Ecto neural progenitor cell (in vitro differentiated cells): ENCODE measurements at places on chromosomes 2 and 18.

- DNase-seq, result peak; percentile 69
Observed at GRCh38 chr2:134718817-134719814, at the start of gene TMEM163. TSS of gene TMEM163 (minus strand) at chr2:134719000.

- no peak for DNase-seq
Observed at GRCh38 chr2:237525559-237526157, 38.6 kb downstream of the MLPH start.

DNA sequence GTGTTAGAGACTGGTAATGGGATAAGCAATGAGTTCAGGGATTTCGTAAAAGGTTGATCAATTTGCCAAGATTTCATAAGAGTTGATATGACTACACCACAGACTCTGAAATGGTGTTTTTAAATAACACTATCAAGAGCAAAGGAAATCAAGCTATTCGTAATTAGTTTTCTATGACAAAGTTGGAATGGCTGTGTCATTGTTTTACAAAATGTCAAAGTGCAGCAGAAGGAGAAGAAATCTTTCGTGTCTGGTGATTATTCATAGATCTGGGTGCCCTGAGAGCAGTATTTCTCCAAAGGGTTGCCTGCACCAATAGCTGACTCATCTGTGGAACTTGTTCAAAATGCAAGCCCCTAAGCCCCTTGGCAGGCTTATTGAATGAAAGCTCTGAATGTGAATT lies 70.1 kb downstream of the NABP1 start:
- no peak for DNase-seq

DNA sequence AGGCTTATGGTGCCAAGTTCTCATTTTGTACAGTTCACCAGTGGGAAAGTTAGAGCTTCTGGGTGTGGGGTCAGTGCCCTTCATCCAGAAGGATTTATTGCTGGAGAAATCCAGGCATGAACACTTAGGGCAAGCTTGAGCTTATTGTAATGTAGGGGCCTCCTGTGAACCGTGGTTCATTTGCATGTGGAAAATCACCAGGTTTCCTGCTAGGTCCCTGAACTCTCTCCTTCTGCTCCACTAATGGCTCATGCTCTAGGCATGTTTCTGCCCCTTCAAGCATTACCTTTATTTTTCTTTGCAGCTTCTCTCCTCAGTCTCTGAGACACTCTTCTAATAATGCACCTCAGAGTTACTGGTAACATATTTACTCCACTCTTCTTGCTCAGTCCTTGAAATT lies 79.3 kb upstream of the FAM98A start:
- no peak for DNase-seq

- no peak for DNase-seq
Observed at GRCh38 chr2:232573042-232573441, 22.6 kb downstream of the EIF4E2 start.

- no peak for DNase-seq
Observed at GRCh38 chr2:235810252-235810651, 316.4 kb downstream of the AGAP1 start.

GRCh38 chr18:37565977-37566478 lies 430 bp upstream of the CELF4 start:
- peak; percentile 83 for DNase-seq

- DNase-seq, result peak; percentile 53
Observed at GRCh38 chr2:224909885-224910573, 132.2 kb downstream of the DOCK10 start.

GRCh38 chr2:181657379-181657778 lies 474 bp upstream of the CERKL start:
- no peak for DNase-seq

DNA sequence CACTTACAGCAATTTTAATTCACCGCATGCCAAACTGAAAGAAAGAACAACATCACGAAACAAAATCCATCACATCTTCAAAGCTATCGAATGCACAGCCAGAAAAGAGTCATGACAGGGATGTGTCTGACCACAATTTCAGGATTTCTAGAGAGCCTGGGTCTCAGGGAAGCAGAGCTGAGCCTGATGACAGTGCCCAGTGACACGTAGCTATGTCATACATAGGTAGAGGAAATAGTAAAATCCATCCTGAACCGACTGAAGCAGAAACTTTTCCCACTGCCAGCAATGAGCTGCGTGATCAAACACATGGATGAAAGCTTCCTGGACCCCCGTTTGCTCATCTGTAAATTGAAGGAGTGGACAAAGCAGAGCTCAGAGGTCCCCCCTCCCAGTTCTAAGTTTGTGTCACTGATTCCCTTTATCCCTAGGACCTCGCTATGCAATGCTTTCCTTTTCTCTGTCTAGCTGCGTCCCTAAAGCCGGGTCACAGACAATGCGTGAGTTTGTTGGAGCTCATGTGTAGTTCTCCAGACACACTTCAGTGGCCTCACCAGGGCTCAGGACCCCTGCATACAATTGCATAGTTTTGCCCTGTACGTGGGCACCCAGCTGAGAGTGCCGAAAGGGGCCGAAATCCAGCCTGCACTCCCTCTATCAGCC lies 37.6 kb downstream of the CCBE1 start:
- DNase-seq, result peak; percentile 50

- DNase-seq, result no peak
Observed at GRCh38 chr2:130736487-130736886, 7.6 kb downstream of the GPR148 start.

GRCh38 chr18:36187193-36187825 lies at the start of gene MOCOS:
TSS of gene MOCOS (plus strand) at chr18:36187497. CDS start at chr18:36187540, 43 bp downstream.
- peak; percentile 90 for DNase-seq

GRCh38 chr2:36650031-36650829 lies 46.3 kb upstream of the VIT start:
- DNase-seq, result no peak

- DNase-seq, result peak; percentile 64
Observed at GRCh38 chr2:101893681-101894381, 97.9 kb upstream of the IL1R2 start.

DNA sequence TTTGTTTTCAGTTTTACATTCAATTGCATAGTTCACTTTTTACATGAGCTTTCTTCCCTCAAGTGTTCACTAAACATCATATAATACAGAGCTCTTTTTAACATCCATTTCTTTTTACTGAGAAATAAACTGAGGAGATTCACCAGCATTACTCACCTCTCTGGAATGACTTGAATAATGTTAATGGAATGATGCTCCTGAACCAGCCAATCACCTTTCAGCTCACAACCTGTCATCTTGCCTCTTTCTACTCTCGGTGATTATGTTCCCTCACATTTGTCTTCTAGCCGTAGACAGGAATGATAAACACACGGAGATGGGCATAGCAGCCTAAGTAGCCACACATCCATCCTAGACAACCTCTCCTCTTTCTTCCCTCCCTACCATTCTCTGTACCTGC lies 301.7 kb downstream of the PAX3 start:
- DNase-seq, result no peak

- DNase-seq, result no peak
Observed at GRCh38 chr2:120826260-120826648, 90.6 kb downstream of the GLI2 start.

- no peak for DNase-seq
Observed at GRCh38 chr2:144596073-144596871, 76.4 kb upstream of the ZEB2 start.

GRCh38 chr2:144343145-144343544 lies 176.8 kb downstream of the ZEB2 start:
- DNase-seq, result no peak

DNA sequence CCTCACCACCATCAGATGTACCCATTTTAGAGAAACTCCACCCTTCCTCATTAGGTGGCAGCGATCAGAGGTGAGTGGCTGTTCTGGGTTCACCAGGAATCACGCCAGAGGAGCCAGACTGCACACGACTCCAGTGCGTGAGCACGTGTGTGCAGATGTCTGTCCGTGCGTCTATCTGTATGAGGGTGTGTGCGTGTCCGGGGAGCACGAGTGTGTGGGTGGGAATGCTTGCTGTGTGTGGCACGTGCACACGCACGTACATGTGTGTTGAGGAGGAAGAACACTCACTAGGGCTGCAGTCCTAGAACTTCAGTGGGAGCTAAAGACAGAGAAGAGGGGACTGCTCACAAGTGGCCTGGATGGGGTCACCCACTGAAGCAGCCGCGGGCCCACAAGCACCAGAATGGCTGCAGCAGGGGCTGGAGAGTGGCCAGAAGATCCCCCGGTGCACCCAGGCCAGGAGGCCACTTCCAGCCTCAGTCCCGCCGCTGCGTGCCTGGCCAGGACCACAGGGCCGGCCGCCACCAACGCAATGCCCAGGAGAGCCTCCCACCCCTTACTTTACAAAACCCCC lies 13.9 kb downstream of the HDAC4 start:
- DNase-seq, result no peak

DNA sequence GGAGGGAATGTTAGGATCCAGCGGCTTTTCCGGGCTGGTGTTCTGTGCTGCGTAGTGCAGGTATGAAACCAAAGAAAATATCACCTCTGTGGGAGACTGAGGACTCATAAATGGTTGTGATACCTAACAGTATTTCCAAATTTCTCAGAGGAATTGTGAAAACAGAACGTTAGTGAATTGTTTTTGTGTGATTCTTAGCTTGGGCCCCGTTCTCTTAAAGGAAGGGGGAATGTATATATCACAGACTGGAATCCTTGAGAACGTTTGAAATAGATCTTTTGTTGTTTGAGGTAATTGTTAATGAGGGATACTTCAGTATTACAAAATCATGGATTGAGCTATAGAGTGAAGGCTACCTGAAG lies 834 bp downstream of the ZNF638 start:
- no peak for DNase-seq

DNA sequence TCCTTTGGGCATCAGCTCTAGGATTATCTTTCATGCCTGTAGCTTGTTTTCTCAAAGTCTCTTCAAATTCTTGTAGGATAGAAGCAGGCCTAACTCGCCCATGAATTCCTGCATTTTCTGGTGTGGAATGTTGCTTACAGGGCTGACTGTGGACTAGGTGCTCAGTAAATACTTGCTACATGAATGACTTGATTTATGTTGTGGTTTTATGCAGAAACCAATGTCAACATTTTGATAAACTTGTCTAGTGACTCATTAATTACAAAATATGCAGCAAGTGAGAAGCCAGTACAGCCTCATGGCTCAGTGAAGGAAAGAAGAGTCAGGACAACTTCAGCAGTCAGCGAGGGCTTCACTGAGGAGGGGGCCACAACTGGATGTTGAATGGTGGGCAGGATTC lies 110.6 kb upstream of the SIX2 start:
- DNase-seq, result no peak

GRCh38 chr2:216205486-216205885 lies 96.3 kb downstream of the XRCC5 start:
- no peak for DNase-seq

GRCh38 chr2:215461836-215462532 lies 26.1 kb upstream of the FN1 start:
- no peak for DNase-seq

DNA sequence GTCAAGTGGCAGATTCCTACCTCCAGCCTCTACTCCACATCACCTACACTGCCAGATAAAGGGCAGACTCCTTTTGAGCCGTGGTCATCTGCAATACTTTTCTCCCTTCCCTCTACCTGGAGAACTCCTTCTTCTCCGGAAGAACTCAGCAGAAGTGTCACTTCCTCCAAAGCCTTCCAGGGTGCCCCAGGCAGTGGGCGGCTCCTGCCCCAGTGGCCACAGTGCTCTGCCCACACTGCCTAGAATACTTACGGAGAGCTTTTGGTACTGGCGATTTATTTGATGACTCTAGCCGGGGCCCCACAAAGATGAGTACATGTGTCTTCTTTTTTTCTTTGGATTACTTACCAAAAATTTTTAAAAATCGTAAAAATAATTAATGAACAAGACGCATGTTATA lies 39.7 kb downstream of the FOSL2 start:
- DNase-seq, result no peak

- DNase-seq, result no peak
Observed at GRCh38 chr18:75110311-75110710, 98.6 kb downstream of the PTGR3 start.

DNA sequence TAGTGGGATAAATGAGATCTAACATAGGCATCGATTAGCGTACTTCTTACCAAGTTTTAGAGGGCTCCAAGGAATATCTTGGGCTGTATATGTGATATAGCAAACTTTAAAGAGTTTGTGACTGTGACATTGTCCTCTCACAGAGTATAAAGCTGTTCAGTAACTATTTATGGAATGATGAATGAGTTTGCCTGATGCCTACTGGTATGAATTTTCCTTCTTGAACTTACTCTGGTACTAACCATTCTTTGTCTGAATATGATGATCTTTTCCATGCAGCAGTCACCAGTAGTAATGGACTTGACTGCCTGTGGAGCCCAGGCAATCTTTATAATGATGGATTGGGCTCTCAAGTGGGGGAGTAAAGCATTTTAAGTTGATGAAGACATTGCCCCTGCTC lies 120.5 kb downstream of the PARD3B start:
- DNase-seq, result no peak

DNA sequence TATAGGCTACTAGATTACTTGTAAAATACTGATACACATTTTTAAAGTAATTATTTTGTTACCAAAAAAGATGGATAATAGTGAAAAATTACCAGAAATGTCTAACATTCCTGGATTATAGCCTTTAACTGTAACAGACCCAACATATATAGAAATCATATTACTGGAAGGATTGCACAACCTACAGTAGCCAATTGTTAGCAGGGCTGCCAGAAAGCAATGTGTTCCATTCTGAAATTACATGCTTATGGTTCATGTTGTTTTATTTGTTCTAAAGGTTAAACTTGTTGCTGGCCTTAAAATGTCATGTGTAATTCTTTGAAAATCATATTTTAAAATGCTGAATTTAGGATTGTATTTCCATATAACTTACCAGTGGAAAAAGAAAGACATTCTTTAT lies 793.6 kb upstream of the ACVR2A start:
- DNase-seq, result no peak

DNA sequence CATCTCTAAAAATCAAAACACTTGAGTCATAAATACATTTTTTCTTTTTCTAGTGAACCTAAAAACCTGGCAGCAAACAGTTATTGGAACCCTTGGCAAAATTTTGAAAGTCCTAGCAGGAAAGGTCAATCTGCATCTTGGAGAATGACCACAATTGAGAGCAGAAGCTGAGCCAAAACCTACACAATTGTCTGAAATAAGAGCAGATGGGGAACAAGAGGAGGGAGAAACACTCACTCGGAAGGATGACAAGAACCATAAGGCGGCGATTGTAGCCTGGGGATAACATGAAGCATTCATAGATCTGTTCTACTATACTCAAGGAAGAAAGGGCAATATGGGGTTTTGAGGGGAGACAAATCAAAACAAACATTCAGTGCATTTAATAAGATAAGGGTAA lies 117.0 kb downstream of the CHN1 start:
- no peak for DNase-seq

- no peak for DNase-seq
Observed at GRCh38 chr2:118925476-118925875, 16.5 kb upstream of the MARCO start.

DNA sequence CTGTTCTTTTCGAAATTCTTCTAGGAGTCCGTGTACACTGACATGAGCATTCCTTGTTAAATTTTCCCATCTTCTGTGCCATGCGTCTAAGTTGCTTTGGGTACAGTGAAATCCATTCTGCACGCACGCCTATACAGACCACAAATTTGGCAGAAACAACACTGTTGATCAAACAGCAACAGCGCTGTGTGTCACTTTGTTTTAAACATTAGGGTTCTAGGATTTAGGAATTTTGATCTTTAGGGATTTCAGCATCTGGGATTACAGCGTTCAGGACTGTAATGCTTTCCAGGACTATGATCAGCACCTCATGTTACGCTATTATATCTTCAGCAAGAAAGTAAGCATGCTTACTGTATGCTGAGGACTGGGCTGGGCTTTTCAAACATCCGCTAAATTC lies 47.1 kb upstream of the FHL2 start:
- DNase-seq, result no peak
